ENCODE measurements at places on chromosomes 11 and 22.

- no peak for DNase-seq
Measured at GRCh38 chr11:121351083-121351630, 58.6 kb downstream of the SC5D start.

GRCh38 chr22:45064313-45065278 is 54.8 kb upstream of the PHF21B start:
- DNase-seq: no peak

- no peak for DNase-seq
Measured at GRCh38 chr22:25875461-25875860, 133.5 kb downstream of the MYO18B start.

GRCh38 chr11:109864151-109864661 is 229.0 kb upstream of the ZC3H12C start:
- no peak for DNase-seq

DNA sequence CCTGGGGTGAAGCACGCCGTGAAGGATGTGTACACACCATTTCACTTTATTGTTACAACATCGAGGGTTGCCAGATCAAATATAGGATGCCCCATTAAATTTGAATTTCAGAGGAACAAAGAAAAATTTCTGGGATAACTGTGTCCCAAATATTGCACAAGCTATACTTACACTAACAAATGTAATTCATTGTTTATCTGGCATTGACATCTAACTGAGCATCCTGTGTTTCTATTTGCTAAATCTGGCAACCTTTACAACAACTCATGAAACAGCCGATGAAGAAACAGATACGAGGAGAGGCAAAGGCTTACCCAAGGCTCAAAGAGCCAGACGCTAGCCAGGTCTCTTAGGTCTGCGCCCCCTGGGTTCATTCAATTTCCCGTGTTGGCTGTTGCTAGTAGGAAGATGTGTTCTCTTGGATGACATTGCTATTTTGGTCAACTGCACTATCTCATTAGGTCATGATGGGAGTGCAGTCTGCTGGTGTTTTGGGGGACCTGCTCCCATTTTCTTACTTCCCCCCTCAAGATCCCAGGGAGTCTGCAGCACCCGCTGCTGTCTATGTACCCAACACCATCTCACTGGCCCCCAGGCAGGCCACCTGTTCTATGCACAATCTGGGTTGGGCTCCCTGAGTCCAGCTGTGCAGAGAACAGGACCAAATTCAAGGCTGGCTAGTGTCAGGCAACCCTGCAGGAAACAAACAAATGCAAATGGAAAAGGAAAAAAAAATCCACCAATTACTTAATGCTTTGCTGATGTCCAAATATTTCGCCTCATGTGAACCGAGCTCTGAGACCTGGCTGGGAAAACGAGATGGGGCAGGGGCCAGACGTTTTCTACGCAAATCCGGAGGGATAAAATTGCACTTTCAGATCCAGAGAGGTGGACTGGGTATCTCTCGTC is 560.9 kb downstream of the MIAT start:
- no peak for DNase-seq
